ENCODE measurements at places on chromosomes 16 and 17. TPM values are rescaled to one million over a fixed set of nuclear protein-coding genes. Genes with fewer than 3 reads are reported as not detected.

- peak; percentile 99 for DNase-seq
Observed at GRCh38 chr17:59892924-59893675, at the start of the genes RPS6KB1 and TUBD1. Gene RPS6KB1 (plus strand): TSS chr17:59893121. CDS start chr17:59893185, 64 bp downstream. Gene TUBD1 (minus strand): TSS chr17:59892943. CDS start chr17:59891002, 1,941 bp downstream.

DNA sequence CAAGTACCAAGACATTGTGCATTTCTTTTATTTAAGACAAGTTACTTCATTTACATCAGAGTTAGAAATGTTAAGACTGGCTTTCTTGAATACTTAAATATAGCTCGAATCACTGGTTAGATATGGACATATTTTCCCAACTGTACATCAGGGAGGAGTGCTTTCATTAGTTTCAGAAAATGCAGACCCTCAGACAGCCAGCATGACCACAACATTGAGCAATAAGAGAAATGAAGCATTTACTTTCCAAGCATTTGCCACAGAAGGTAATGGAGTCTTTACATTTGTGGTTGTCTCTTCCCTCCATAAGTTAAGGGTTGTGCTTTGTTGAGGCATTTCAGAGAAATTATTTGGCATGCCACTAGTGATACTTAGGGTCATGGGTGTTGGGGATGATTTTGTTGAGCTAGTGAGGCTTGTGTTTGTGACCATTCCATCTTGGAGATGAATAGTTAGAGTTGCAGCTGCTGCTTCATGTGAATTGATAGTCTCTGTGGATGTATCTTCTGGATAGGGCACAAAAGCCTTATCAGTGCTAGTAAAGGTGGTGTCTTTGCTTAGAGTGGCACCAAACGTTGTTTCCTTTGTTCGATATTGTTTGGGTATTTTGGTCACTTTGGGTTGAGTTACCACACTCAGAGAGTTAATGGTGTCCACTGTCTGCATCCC, 2.1 kb downstream of the OMG start:
- no peak for DNase-seq

- peak; percentile 43 for DNase-seq
Observed at GRCh38 chr16:3444032-3444388, 530 bp downstream of the NAA60 start.

- DNase-seq, result no peak
Observed at GRCh38 chr17:59101178-59101577, 5.5 kb downstream of the TRIM37 start.

- DNase-seq, result peak; percentile 22
Observed at GRCh38 chr17:48835971-48836370, 5.1 kb downstream of the CALCOCO2 start.

- DNase-seq, result no peak
Observed at GRCh38 chr17:27741361-27741861, 58.9 kb downstream of the NOS2 start.

DNA sequence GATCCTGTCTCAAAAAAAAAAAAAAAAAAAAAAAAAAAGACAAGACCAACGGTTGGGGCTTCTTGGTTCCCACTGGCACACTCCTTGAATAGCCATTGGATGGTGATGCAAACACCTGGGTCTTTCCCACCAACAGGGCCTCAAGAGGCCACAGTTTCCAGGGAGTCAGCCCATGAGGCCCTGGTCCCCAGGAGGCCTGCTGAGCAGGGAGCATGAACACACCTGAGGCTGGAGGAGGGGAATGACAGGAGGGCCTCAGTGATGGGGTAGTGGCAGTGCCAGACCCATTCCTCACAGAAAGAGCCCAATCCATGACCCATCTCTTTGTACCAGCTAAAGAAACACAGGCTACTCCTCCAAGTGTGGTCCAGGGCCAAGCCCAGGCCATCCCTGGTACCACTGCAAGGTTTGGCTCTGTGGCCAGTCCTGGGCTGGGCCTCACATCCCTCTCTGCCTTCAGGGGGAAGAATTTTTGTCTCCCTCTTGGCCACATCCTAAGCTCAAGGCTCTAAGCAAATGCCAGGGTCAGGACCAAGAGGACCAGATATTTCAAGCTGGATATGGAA, 13.9 kb downstream of the ARL2BP start:
- DNase-seq, result no peak

DNA sequence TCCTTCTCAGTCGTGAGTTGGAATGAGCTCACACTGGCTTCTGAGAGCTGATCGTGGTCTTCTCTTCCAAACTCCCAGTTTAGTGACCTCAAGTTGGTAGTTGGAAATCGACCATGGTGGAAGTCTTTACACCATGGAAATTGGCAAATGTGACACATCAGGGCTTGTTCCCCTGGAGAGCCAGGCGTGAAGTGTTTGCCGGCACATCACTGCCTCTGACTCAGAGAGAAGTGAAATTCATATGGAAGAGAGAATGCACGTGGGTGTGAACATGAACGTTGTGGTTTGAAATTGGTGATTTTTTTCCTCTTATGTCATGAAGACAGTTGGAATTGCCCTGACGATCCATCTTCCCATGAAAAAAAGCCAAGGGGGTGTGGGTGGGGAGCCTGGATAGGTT, 47.4 kb downstream of the AXIN2 start:
- DNase-seq, result no peak

- DNase-seq, result no peak
Observed at GRCh38 chr16:87955302-87956097, 4.3 kb downstream of the BANP start.

DNA sequence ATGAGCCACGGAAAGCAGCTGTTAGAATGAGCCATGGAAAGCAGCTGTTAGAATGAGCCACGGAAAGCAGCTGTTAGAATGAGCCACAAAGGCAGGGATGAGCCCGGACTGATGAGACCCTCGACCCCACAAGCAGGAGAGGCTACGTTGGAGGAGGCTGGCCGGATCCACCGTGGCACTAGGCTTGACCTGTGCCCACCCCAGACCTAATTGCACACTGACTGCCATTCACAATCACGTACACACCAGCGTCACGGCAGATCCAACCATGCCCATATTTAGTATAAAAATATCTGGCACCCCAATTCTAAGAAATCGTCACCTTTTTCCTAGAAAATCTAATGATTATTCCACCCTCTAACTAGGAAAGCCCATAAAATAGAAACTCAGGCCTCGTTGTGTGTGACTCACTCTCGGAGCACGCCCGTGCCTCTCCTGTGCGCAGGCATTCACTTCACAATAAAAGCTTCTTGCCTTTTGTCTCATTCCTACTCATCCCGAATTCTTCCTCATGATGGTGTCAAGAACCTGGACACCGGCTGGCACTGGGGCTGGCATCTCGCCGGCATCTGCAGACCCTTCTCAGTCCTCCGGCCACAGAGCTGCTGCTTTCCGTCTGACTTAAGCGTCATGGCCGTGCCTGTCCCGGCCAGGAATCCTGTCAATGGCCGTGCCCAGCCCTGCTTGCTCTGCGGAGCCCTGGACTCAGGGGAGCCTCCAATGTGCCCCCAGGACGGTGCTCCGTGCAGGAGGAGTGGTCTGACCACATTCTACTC, 5.5 kb upstream of the SECTM1 start:
- DNase-seq, result no peak

GRCh38 chr17:63529711-63530556, 6.8 kb downstream of the KCNH6 start:
- no peak for DNase-seq

- DNase-seq, result no peak
Observed at GRCh38 chr17:53629188-53629587, 193.5 kb upstream of the KIF2B start.

- DNase-seq, result peak; percentile 5
Observed at GRCh38 chr17:80751946-80752581, 207.4 kb downstream of the RPTOR start.

DNA sequence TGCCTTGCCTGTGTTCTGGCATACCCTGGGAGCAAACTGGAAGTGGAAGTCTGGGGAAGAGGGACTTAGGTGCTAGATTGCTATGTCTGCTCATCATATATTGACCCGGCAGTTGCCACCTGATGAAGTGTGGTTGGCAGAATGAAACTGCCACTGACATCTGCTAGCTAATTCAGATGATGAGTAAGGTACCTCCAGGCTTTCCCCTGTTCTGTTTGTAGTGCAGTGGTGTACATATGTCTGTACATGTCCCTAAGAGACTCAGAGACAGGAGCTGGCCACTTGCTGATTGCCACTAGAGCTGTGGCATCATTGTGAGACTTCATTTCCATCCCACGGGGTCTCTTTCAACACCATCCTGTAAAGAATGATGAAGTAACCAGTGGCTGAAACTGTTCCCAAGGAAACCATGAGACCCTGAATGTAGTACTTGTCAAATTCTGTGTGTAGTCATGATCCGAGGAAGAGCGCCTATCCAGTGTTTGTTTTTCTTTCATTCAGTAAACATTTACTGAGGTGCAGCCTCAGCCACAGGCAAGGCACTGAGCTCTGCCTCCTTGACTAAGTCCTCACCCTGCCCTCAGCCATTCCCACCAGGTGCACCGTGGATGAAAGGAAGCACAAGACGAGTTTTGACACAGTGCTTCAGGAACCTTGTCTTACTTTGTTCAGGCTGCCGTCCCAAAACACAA, 13.2 kb downstream of the CLUAP1 start:
- no peak for DNase-seq

- no peak for DNase-seq
Observed at GRCh38 chr16:15900901-15901500, 12.6 kb upstream of the CEP20 start.

- DNase-seq, result no peak
Observed at GRCh38 chr16:734981-735881, 5.6 kb downstream of the CIAO3 start.

- DNase-seq, result no peak
Observed at GRCh38 chr17:50112694-50113093, 17.3 kb downstream of the SAMD14 start.

GRCh38 chr16:75377729-75378386, 55.4 kb downstream of the CFDP1 start:
- no peak for DNase-seq

- DNase-seq, result no peak
Observed at GRCh38 chr16:56741399-56741798, 11.5 kb downstream of the NUP93 start.

DNA sequence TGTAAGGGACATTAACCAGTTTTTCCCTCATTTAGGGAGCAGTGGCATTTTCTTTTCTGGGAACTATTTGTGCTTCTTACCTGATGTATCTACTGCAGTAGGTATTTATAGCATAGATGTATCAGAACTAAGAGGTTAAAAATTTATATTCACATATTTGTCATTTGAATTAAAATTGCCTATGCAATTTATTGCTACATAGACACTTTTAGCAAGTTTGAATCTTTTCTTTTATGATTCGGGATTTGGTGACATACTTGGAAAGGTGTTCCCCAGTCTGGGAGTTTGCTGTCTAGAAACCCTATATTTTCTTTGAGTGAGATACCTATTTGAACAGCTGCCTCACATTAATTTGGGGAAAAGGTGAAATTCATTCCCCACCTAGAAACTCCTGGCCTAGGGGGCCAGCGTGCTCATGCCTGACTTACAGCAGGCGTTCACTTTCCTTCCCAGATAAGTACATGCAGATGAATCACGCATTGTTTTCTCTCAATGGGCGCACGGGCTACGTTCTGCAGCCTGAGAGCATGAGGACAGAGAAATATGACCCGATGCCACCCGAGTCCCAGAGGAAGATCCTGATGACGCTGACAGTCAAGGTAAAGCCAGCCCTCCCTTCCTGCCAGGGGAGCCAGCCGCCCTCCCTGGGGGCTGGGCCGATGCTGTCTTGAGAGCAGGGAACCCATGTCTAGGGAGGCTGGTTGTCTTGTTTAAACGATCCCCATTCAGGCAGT, 73.8 kb downstream of the SDR42E1 start:
- DNase-seq, result no peak

- DNase-seq, result no peak
Observed at GRCh38 chr17:30557916-30558685, 80.9 kb downstream of the GOSR1 start.

DNA sequence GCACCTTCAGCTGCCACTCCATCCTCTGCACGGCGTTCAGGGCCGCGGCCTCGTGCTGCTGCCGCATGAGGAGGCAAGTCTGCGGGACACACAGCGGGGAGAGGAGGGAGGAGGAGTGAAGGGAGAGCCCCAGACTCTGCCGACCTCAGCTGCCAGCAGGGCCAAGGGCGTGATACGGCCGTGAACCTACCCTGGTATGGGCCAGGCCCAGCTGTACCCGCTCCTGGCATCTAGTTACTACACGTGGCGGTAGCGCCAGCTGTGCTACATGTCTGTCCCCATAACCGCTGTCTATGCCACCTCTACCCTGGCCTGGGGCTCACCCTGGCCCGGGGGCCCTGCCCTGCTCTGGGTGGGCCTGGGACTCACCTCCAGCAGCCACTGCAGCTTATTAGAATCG, 51.1 kb downstream of the ZNF778 start:
- no peak for DNase-seq

GRCh38 chr17:28523876-28524275, 17.7 kb downstream of the FOXN1 start:
- no peak for DNase-seq

DNA sequence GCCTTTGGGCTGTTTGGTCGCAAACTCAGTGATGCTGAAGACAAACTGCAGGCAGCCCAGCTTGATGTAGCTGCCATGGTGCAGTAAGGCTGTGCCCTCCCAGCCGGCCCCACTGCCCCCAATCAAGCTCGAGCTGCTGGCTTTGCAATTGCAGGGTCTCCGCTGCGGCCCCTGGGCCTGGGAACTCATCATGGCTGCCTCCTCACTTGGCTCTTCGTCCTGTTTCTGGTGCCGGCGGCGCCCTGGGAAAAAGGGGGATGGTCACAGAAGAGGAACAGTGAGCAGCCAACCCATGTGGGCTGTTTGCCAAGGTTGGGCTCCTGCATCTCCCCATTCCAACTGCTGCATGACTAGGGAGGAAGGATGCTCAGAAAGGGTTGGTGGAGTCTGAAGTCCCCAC, 3.4 kb upstream of the DHRS13 start:
- no peak for DNase-seq

DNA sequence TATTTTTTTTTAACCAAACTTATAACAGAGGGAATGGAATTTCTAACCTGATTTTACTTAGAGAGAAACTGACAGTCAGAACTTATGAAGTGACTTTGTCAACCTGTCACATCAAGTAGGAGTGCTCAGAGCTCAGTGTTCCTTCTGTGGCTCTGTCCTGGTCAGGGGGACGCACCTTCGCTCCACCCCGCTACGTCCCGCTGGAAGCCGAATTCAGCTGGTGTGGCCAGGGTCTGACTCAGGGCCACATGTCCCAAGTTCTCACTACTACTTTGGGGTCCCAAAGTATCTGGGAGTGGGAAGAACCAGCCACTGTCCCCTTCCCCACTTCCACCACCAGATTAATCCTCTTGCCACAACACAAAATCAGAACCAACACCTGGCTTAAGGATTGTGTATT, 51.4 kb downstream of the C16orf78 start:
- DNase-seq, result no peak

Gene HBM
- not detected for total RNA-seq

Gene CACNG5
- not detected for total RNA-seq

Gene CFAP52
- total RNA-seq, result not detected

Gene CDH11
- total RNA-seq, result not detected

Gene PRR15L
- total RNA-seq, result not detected

Gene TNP2
- not detected for total RNA-seq

Gene PRRT2
- 0.98 TPM for total RNA-seq

Gene LGALS9B
- 0.44 TPM for total RNA-seq

Gene KRT36
- total RNA-seq, result not detected

Gene AGRP
- total RNA-seq, result not detected

Gene CA5A
- not detected for total RNA-seq

Gene SYCE1L
- 6.6 TPM for total RNA-seq

Gene PFAS
- total RNA-seq, result 60.4 TPM

Gene WSCD1
- not detected for total RNA-seq

Gene P4HB
- total RNA-seq, result 499 TPM

Gene TP53TG3D
- total RNA-seq, result 0.37 TPM

Gene CNTNAP4
- not detected for total RNA-seq

Gene TPPP3
- not detected for total RNA-seq

Gene TMEM88
- total RNA-seq, result 0.55 TPM
